H1 (cell line): ENCODE measurements at places on chromosomes 13 and 19.

DNA sequence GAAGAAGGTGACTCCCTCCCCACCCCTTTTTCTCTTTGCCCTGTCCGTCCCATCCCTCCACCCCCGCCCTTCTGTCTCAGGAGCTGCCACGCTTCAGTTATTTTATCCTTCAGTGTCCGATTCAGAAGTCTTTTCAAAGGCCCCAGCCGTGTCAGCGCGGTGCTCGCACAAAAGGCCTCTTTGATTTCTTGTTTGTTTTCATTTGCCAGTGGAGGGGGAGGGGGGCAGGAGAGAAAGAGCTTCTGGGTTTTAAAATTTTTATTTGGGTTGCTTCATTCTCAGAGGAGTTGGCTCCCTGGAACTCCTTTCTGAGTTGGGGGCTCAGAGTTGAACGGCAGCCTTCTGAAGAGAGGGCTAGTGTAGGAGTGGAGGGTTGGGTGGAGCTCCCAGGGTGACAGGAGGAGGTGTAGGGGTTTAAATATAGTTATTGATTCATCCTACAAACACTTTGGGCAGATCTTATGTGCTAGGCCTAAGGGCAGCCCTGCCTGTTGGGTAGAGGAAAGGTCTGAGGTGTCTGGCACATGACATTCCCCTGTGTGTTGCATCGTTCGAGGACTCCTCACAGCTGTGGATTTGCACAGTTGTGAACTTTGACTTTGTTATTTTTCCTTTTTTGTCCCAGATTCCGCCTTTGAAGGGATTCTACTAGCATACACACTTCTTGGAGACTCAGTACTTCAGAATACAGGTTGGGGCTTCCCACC is 36.8 kb downstream of the NFIX start:
- DNase-seq: no peak

GRCh38 chr19:12093777-12094176 is 29.2 kb downstream of the ZNF844 start:
- DNase-seq: no peak

DNA sequence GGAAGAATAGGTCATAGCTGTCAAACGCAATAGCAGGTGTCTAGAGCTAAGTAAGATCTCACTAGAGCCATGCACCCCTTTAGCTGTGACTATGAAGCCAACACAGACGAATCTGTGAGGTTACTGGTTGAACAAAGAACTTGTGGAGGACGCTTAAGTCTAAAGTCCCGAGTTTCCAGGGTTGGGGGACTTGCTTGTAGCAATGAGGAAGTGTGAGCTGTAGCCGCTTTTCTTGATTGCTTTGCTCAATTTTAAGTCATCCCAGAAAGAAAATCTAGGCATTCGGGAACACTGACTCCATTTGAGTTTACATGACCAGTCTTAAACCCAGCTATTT is 1.6 kb downstream of the GPC5 start:
- DNase-seq: no peak

GRCh38 chr13:30864433-30865122 is 41.5 kb upstream of the MEDAG start:
- no peak for DNase-seq

DNA sequence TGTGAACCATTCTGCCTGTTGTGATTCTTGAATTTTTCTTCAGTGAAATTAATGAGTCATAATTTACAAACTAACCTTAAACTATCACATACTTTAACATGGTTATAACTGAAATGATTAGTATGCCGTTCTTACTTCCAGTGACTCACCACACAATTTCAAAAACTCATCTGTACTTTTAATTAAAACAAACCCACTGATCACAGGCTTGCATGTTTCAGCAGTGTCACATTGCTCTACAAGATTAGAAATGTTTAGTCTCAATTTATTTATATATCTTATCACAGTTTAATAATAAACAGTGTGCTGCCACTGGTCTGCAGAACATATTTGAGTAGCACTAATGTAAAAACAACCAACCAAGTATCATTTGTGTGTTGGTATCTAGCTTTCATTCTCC is 2227.9 kb upstream of the PCDH20 start:
- no peak for DNase-seq

DNA sequence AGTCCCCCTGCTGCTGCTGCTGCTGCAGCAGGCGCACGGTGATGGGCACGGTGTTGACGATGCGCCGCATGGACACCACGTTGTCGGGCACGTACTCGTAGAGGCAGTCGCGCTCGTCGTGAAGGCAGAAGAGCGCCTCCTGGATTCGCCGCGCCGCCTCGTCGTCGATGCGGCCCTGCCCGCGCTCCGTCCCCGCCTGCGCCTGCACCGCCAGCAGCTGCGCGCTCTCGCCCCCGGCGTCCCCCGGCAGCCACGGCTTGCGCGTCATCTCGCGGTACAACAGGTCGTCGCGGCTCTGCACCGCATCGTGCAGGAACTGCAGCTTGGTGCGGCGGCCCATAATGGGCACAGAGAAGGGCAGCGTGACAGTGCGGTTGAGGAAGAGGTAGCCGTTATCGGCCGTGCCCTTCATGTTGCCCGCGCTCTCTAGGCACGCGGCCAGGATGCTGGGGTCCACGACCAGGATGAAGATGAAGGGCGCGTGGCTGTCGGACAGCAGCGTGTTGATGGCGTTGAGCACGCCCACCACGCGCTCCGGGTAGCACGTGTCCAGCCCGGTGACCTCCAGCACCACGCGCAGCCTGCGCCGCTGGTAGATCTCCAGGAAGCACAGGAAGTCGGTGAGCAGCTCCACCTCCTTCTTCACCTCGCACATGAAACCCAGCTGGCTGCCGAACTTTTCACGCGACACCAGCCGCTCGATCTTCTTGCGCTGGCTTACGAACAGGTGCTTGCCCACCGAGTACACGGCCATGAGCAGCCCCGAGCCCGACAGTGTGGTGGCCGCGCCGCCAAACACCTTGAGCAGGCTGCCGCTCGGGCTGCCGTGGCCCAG is 8.1 kb downstream of the NKPD1 start:
- peak; percentile 75 for DNase-seq

DNA sequence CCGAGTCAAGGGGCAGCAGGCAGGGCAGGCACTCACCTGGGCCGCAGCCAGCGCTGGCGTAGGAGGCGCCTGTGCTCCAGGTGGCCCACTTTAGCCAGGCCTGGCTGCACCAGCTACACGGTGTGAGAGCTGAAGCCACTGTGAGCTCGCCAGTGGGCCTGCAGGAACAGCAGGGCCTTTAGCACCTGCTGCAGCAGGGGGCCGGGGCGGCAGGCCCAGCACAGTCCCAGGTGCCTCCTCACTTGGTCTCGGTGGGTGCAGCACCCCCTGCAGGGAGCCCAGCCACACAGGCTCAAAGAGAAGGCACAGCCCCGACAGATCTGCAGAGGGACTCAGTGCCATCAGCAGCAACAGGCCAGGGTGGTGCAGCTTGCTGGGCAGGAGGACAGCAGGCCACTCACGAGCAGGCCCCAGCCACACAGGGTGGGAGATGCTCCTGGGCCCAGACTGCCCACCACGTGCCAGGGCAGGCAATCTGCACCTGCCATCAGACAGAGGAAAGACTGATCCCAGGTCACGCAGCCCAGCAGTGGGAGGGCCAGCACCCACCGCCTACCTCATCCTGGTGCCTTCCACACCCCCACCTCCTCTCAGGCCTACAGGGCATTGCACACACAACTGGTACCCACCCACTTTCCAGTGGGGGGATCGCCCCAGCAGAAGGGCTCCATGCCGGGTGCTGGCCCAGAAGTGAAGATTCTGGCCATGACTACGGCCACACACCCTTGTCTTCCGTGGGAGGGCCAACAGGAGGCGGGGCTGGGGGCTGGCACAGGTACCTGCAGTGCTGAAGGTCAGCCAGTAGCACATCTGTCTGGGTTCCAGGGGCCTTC is 15.8 kb downstream of the ARHGAP33 start:
- DNase-seq: no peak

- DNase-seq: peak; percentile 47
Observed at GRCh38 chr13:82597747-82598146, 1284.5 kb downstream of the SLITRK1 start.

- DNase-seq: no peak
Observed at GRCh38 chr13:43573361-43573740, 213.4 kb downstream of the ENOX1 start.

- DNase-seq: no peak
Observed at GRCh38 chr13:94525781-94526180, 46.3 kb upstream of the DCT start.

- DNase-seq: peak; percentile 90
Observed at GRCh38 chr19:36032251-36033104, at the start of gene CLIP3. Gene CLIP3, minus strand, starts transcription at chr19:36032873. Its CDS starts 516 bp downstream, at chr19:36032357.
